ENCODE measurements at places on chromosomes 6 and 20.

DNA sequence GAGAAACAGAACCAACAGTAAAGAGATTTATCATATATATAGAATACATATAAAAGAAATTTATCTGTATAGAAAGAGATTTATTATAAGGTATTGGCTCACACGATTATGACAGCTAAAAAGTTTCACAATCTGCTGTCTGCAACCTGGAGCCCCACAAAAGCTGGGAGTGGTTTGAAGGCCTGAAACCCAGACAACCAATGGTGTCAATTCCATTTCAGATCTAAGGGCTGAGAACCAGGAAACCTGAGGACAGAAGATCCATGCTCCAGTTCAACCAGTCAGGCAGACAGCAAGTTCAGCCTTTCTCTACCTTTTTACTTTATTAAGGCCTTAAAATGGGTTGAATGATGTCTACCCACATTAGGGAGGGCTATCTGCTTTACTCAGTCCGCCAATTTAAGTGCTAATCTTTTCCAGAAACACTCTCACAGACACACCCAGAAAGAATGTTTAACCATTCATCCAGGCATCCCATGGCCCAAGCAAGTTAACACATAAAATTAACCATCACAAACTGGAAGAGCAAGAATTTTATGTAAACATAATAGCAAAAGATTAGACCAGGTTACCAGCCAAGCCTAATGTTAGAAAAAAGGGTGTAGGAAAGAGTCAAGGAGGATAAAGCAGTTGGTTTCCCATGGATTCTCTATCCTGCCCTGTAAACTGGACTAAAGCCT is 170.9 kb downstream of the FUT9 start:
- no peak for DNase-seq

DNA sequence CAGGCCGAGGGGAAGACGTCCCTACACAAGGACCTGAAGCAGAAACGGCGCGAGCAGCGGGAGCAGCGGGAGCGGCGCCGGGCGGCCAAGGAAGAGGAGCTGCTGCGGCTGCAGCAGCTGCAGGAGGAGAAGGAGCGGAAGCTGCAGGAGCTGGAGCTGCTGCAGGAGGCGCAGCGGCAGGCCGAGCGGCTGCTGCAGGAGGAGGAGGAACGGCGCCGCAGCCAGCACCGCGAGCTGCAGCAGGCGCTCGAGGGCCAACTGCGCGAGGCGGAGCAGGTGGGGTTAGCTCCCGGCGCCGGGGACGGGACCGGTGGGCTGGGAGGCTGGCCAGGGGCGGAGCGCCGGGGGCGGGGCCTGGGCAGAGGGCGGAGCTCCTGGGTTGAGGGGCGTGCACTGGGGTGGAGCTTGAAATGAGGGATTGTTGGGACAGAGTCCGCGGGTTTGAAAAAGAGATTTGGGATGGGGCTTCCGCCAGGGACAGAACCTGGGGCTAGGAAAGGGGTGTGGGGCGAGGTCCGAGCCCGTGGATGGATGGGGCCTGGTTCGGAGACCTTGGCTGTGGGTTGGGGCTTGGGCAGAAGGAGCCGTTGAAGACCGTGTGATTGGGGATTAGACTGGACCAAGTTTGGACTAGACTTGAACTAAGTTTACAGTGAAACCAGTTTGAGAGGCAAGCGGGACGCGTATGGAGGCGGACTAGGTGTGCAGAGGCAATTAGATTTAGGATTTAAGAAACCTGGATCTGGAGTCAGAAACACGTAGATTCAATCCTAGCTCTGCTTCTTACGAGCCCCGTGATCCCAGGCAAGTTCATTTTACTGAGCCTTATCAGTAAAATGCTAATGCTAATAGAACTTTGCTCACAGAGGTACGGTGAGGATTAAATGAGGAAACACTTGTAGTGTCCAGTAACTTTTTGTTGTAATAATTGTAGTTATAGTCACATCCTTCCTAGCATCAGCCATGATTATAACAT is 20.9 kb downstream of the DEF6 start:
- DNase-seq = no peak

GRCh38 chr6:112853162-112853561 is 506.0 kb downstream of the RFPL4B start:
- DNase-seq = no peak

DNA sequence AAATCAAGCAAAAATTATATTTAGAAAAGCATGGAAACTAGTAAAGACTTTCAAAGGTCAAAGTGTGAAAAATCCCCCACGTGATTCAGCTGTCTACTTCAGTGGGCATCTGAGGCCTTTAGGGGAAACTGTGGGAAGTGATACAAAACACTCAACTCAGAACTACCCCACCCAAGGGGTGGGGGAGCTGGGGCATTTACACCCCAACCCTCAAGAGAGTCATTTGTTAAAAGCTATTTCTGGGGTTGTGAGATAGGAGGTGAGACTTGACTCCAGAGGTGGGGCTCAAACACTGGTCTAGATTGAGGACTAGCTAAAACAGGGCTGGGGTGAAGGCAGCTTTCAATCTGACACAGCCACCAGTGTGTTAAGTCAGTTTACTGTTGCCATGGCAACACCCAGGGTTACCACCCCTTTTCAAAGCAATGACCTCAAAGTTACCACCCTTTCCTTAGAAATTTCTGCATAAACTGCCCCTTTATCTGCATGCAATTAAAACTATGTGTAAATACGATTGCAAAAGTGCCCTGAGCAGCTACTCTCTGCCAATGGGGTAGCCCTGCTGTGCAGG is 9.9 kb upstream of the GTSF1L start:
- no peak for DNase-seq

- no peak for DNase-seq
Observed at GRCh38 chr20:58649288-58650180, 1.5 kb upstream of the STX16 start.

Measured in activated CD4-positive, alpha-beta T cell treated with anti-CD3 and anti-CD28 coated beads, Interleukin-2, amount 50 U/mL, for 4 hours (primary cell).